ENCODE measurements at places on chromosomes 2 and 18.
A peak's percentile ranks its signal among the peaks of the same experiment; 100 is the strongest.

- DNase-seq, result no peak
Observed at GRCh38 chr2:50624506-50624905, 407.4 kb downstream of the NRXN1 start.

DNA sequence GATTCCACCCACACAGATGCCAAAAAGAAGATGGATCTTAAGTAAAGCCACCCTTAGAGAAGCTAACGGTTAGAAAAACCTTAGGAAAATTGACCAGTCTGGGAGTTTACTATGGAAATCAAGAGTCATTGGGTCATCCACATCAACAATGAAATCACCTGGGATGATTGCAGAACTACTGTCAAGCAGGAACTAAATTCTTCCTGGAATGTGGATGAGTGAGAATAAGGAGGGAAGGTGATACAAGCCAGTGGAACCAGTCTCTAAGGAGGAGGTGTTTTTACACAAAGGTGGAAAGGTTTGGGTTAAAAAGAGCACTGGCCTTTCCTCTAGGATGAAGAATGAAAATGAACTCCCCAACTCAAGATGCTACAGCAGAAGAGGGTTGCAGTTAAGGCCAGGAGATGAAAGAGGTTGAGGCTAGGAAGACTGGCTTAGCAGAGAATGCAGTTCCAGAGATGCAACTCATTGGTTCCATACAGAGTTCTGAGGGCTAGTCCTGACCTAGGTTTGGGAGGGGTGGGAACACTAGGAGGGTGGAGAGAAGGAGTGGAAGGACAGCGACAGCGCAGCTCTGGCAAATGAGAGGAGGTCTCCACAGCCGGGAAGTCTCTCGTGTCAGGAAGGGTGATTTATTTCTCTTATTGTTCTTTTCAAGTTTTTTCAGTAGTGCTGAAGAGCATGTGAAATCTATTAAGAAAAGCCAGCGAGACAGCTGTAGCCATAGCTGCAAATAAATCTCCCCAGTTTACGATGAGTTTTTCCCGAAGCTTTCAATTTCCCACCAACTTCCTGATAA is 27.7 kb upstream of the KDM3A start:
- no peak for DNase-seq

GRCh38 chr2:230312638-230313037 is 14.4 kb upstream of the SP140L start:
- DNase-seq, result no peak

- DNase-seq, result peak; percentile 94
Observed at GRCh38 chr2:237171396-237171795, 85.7 kb downstream of the COPS8 start.

GRCh38 chr18:28175930-28176697 is 816 bp downstream of the CDH2 start:
- DNase-seq, result no peak

DNA sequence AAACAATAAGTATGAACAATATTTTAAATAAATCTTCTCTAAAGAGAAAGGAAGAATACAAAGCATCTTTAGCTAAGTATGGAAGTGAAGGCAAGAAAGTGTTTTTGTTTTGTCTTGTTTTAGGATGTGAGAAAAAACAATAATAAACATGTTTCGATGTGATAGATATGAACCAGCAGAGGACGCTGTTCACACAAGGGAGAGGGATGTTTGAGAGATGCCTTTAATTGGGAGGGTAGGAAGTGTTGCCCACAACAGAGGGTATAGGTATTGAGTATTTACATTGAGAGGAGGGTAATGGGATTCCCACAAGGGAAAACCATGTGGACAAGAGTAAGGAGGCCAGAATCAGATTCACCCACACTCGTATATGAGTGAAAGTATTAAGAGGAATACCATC is 55.1 kb downstream of the CDH19 start:
- DNase-seq, result no peak

DNA sequence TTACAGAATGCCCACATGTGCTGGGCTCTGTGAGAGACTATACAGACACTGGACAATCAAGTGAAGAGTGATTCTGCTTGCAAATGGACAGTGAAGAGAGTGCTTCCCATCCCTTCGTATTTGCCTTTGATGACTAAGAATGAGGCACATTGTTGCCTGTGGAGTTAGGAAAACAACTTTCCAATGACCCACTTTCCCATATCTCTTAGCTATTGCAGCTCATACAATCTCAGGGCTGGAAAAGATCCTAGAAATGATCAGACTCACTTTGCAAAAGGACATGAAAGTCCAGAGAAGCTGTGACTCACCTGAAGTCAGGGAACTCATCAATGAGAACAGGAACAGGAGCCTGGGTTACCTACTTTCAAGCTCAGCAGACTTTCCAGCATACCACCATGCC is 440.5 kb upstream of the TCF4 start:
- DNase-seq, result no peak

DNA sequence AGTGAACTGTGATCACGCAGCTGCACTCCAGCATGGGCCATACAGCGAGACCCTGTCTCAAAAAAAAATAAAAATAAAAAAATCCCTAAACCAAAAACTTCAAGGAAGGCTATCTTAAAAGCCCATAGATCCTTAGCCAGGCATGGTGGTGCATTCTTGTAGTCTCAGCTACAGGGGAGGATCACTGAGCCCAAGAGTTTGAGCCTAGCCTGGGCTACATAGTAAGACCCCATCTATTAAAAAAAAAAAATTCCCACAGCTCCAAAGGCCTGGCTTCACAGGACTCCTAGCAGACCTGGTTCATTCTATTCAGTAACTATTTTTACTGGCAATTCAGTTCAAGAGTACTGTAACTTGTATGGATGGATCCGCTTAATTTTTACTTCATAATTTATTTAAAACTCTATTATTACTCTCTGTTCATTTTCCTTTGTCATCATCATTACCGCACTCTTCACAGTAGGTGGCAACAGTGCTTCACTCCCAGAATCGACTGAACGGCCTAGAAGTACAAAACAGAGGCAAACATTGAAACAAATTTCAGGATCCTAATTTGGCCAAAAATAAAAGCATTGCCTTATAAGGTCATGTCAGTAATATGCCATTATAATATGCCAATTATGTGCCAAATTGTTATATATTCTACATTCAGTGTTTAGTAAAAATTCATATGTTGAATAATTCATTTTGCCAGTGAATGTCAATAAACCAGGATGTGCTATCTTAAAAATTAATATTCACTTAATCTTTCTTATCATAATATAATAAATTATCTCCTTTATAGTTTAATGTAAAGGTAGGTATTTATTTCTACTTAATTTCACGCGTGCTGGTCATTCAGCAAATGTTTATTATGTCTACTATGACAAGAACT is 14.3 kb upstream of the STAM2 start:
- peak; percentile 60 for DNase-seq

DNA sequence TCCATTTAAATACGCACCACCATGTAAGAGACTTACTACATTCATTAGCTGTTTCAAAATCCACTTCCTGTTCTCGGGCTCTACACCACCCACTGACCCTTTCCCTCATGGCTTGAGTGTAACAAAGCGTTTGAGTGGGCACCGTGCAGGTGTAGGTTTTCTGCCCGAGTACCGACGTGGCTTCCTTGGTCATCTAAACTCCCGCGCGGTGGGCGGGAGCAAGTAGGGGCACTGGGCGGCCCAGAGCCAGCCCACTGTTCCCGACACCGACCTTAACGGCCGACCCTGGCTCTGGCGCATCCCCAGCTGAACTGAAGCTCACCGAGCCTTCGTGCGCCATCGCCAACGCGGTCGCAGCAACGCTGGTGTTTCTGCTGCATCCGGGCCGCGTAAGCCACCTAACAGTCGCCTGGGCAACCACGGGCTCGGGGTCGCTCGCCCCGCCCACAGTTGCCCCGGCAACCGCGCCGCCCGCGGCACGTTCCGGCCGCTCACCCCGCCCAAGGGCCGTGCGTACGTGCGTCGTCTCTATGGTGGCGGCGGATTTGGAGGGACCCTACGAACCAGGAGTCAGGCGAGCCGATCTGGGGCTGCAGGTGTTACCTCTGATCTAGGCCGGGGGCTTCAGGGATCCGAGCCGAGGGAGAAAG is at the start of the genes C2orf81 and WDR54:
Gene C2orf81 (minus strand): TSS at position 399 of the 650 bp plus-strand sequence. CDS start 59 bp downstream, at position 340.
Gene WDR54 (plus strand): TSS at position 510 of the 650 bp plus-strand sequence. CDS start 424 bp downstream, outside the sequence.
- peak; percentile 65 for DNase-seq

DNA sequence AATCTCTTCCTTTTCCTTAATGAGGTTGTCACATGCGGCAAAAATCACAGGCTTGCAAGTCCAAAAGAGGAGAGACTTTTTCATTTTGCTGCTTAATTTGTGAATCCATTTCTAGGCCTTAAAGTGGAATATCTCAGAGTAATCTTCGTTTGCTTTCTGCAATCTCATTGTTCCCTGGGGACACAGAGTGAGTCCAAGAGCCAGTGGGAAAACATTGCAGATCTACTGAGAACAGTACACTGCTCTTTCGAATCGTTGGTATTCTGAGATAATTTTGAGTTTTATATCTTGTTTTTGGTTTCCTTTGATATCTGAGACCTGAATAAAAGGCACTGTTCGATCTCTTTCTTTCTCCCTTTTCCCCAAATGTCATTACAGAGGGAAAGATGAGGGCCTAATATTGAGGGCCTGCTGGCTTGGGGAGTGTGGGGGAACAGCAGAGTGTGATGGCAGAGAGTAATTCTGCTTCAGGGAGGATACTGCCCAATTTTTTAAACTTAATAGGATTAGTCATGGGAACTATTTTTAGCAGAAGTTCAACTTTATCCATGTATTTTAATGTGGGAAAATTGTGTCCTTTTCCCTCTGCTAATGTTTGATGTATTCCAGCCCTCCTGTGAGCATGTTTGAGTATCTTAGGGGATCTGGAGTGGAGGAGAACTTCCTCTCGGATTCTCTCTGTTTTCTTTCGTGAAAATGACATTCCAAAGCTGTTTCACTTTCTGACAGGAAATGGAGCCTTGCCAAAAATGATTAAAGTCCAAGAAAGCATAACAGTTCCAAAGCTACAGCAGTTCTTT is 418.2 kb upstream of the ZEB2 start:
- peak; percentile 70 for DNase-seq

- peak; percentile 70 for DNase-seq
Observed at GRCh38 chr2:64522843-64523428, 1.2 kb upstream of the AFTPH start.

DNA sequence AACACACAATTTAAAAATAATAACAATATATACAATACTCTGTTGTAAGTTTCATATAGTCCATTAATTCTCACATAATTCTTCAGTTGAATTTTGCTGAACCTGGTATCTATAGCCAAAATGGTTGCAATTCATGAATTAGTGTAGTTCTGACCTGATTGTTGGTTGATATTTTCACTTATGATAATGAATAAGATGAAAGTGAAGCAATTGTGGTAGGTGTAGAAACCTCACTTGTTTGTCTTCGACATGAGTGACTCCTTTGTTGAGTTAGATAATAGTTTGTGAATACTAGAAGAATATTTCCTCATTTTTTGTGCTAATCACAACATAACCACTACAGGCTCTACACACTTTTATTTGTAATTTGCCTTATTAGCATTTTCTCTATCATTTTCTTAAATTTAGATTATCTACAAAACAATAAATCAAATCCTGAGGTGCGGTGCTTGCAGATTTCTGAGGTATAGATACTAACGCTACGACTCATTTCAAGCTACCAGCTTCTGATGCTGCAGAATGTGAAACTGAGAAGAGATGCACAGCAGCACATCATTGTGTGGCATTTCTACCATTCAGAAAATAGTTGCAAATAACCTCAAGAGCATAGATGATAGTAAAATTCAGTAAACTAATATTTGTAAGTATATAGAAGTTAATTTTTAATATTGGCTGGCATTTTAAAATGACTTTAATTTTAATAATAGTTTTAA is 117.9 kb downstream of the KCNH7 start:
- DNase-seq, result no peak

GRCh38 chr2:69375494-69376353 is 11.3 kb downstream of the GFPT1 start:
- no peak for DNase-seq

DNA sequence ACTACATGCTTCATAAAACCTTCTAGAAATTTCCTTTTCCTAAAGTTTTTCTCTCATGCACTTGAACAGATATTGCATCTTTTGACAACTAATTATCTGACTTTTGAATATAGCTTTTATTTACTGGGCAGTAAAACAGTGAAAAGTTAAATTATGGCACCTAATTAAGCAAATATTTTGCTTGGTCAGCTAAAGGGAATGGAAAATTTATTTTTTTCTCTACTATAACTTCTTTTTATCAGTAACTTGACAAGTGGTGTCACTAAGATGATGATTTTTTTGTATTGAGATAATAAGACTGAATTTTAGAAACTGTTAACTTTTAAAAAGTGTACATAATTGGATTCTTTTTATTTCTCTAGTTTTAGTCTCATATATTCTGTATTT is 351.6 kb downstream of the PIK3C3 start:
- DNase-seq, result no peak

DNA sequence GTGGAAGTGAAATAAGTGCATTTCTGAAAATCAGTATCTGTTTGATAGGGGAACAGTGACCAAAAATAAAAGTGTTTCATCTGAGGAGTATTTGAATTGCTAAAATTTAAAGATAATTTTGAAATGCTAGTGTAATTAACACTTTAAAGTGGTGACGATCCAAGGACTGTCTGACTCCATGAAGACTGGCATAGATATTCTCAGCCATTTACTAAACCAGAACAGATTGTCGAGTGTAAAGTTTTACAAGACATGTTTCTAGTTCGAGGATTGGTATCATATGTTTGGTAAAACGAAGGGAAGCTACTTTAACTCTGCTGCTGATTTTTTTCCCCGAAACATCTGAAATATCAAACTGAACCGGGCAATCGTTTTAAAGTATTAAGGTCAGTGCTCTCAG is 417.9 kb downstream of the EPHA4 start:
- no peak for DNase-seq

GRCh38 chr2:38105922-38106321 is 30.0 kb upstream of the CYP1B1 start:
- no peak for DNase-seq

DNA sequence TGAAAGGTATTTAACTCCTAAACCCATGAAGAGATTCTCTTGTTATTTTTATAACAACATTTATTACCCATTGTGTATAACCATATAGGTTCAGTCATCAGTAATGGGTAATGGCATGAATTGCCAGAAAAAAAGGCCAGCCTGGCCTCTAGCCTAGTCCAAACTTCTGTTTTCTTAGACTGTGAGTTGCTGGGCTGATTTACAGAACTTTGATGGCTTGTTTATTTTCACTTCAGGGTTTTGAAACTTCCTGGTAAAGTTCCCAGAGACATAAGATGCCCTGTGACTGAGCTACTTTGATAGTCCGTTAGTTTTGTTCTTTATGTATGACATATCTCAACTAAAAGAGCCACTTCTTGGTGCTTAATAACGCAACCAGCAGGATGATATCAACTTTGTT is 164.8 kb downstream of the METTL4 start:
- no peak for DNase-seq

DNA sequence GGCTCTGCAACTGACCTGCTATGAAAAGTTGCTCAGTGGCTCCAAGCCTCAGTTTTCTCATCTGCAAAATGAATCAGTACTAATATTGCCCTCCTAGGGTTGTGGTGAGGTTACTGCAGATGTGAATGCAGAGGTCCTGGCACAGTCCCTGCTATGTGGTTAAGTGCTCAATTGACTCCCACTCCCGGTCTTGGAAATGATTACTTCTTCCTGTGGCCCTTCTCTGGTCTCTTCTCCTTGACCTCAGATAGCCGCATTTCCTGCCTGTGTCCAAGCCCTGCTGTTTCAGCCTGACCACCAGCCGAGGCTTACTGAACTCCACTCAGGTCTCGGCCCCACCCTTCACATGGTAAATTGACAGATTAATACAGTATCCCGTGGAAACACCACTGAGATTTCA is 26.3 kb downstream of the CNGA3 start:
- DNase-seq, result no peak

- peak; percentile 34 for DNase-seq
Observed at GRCh38 chr2:151523850-151524249, 114.1 kb downstream of the RIF1 start.
